Activated CD4-positive, alpha-beta T cell treated with anti-CD3 and anti-CD28 coated beads, Interleukin-2, Interleukin-4, amounts not matched to agents 100 ng/mL and 50 ng/mL, durations not matched to agents 16 hours and 8 hours (primary cell): ENCODE measurements at places on chromosomes 2 and 18.
A peak's percentile ranks its signal among the peaks of the same experiment; 100 is the strongest.

GRCh38 chr18:11785444-11786055 lies 65.7 kb upstream of the CHMP1B start:
- no peak for DNase-seq

DNA sequence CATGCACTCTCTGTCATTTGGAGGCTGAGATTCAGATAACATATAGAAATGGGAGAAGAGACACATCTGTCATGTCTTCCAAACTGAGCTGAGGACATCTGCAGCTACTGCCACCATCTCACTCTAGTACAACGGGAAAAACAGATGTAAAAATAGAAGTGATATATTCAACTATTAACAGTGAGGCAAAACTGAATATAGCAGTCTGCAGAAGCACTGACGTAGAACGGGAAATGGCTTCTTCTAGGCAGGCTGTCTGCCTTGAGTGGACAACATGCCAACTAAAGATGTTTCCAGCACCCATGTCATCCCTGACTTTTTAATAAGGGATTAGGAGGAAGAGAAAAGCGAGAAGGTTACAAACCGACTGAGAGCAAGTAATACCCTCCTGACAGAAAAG lies 51.6 kb downstream of the MRPL33 start:
- DNase-seq: no peak

DNA sequence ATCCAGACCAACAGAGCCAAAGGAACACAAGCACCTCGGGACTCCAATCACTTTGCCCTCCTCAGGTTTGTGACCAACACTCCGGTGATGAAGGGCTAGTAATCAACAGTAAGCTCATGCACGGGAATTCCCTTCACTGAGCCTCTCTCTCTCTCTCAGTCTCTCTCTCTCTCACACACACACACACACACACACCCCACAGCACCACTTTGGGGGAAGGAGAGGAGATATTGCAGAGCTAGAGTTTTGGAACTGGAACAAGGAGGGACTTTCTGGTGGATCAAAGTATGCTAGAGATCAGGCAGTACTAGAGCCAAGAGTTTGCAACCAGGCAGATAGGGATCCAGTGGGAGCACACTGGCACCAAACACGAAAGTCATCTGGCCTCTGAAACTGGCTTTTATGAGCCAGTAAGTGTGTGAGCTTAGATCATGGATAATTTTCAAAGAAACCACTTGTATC lies 98.7 kb downstream of the ANKRD44 start:
- peak; percentile 46 for DNase-seq

DNA sequence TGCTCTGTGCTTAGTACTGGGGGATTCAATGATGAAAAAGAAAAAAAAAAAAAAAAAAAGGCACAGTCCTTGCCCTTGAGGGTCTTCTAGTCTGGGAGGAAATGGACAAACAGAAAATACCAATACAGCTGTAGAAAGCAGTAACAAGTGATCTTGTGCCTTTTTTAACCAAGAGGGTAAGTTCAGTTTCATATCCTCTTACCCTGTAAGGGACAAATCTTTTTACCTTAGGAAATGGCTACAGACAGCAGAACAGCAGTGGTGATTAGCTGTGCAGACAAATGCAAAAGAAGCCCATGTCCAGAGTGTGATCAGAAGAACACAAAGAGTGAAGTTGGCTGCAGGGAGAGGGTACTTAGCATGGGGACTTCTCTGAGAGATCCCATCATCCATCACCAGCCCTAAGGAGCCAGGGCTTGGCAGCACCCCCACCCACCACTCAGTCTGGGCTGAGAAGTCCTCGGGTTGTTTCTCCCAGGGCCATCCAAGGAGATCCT lies 102.9 kb downstream of the ALPK2 start:
- DNase-seq: no peak

DNA sequence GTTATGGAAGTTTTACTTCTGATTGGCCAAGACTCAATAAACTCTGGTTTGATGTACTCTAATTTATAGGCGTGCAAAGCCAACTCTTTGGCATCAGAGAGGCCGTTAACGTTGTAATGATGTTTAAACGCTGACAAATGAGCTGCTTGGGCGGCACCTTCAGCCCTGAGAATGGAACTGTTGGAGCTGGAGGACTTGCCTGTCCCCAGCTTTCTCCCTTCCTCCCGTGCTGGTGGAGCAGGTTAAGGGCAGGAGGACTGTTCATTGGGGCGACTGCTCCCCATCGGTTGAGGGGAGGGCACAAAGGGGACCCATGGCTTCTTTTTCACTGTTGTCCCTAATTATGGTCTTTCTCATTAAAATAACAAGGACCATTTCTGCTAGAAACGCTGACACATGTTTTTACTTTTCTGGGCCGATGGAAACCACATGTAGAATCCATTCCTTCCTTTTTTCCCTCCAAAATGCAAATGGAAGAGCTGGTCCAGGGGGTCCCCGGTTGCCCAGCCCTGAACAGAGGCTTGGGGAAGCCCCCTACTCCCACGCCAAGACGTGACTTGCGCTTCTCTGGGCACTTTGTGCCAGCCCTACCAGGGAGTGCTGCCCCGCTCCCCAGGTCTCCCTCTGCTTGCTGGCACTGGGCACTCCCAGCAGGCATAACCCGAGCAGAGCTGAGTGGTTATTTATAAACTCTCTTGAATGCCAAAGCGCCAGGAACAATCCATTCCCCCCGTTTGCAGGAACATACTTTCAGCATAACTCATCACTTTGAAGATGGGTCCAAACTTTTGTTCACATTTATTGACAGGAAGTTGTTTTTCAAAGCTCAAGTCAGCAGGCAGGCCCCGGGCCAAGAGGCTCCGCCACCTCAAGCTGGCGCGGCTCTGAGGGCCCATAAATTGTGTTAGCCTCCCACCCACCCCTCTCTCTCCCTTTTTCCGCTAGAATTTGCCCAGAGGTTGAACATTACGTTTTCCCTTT lies 170.1 kb downstream of the ASB1 start:
- no peak for DNase-seq

DNA sequence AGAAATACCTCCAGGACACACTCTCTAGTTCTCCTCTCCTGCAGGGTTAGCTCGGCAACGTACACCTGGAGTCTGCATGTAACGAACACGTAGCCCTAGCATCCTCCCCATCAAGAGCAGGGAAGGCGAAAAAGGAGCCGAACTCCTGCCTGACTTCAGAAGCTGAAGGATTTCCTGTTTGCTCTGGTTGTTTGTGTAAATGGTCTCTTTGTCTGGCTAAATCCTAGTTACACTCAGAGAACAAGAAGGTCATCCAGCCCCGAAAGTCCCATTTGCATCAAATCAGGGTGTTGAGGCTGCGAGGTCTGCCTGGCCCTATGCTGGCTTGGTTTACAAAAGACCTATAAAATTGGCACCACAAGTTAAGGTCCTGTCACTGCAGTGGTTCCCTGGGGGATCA lies 66.4 kb upstream of the POMC start:
- no peak for DNase-seq

- DNase-seq: no peak
These were observed 83.9 kb downstream of the PTH2R start for GRCh38 chr2:208490492-208490891.

GRCh38 chr2:19114754-19115231 lies 243.6 kb downstream of the OSR1 start:
- no peak for DNase-seq

- DNase-seq: no peak
These were observed 66.5 kb downstream of the STK39 start for GRCh38 chr2:168180914-168181313.

DNA sequence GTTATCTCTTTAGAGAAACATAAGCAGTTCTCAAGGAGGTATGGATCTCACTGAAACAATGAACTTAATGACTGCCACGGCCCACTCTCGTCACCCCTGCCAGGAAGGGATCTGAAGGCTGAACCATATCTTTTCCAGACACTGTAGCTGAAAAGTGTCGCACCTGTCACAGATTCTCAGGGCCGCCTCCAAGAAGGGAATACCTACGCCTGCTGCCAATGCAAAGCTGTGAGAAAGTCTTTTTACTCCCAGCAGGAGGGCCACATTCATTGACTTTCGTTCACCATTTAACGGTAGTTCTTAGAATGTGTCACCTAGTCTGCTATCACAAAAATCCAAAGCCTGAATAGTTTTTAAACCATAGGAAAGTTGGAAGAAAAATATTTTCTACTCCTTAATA lies 66.7 kb upstream of the SH3BP4 start:
- no peak for DNase-seq

DNA sequence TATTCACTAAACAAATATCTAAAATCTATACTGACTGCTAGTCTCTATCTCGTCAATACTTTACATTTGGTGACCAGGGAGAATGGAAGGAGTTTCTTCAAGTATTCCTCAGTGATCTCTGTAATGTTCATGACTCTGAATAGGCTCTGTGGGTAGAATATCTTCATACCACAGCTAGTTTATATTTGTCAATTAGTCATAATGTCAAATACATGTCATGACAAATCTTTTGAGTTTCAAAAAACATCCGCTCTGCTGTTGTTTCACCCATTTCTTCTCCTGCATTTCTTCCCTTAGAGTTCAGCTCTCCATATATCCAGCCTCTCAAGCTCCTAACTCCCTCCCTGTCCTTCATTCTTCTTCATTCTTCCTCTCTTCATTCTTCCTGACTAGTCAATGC lies 206.5 kb upstream of the FANCL start:
- no peak for DNase-seq

DNA sequence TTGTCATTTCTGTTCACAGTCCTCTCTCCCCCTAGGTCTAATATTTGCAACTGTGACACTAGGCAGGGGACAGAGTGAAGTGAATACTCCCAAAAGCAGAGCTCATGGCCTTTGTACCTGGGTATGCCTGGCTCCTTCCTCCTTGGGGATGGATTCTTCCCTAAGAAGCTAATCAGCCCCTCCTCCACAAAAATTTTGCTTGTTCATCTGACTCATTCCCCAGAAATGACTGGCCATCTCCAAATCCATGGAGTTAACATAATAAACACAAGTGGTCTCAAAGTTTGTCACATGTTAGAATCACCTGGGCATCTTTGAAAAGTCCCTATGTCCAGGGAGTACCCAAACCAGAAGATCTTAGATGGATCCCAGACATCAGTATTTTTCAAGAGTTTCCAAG lies 65.3 kb downstream of the SUCLG1 start:
- DNase-seq: no peak

DNA sequence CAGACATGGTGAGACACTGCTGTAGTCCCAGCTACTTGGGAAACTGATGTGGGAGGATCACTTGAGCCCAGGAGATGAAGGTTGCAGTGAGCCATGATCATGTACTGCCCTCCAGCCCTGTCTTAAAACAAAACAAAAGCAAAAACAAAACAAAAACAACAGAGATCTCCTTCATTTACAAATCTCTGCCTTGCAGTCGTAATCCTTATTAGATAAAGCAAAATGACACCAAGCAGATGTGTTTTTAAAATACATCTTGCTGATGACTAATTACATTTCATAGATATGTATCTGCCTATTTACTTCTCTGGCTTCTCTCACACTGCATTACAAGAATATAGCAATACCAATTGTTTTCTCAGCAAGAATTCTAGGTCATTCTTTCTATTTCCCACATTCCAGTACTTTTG lies 22.8 kb downstream of the NFE2L2 start:
- DNase-seq: no peak

- DNase-seq: no peak
These were observed 284.7 kb upstream of the CWC22 start for GRCh38 chr2:180291552-180292421.

DNA sequence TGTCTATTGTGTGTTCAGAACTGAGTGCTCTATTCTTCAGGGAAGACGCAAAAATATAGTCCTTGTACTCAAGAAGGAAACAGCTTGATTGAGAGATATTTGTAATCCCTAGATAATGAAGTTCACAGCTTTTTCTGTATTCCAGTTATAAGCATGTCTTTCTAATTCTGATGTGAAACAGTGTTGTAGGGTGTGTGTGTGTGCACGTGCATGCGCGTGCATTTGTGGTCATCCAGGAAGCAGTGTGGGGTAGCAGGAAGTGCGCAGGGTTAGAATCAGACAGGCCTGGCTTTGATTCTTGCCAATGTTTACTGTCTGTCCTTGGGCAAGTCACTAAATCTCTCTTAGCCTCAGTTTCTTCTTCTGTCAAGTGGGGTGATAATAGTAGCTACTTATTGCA lies 87.9 kb downstream of the NPAS2 start:
- no peak for DNase-seq

- DNase-seq: peak; percentile 18
These were observed 283.1 kb upstream of the CHAC2 start for GRCh38 chr2:53484531-53484930.

GRCh38 chr2:129396980-129397599 lies 582.4 kb upstream of the RAB6C start:
- peak; percentile 10 for DNase-seq

DNA sequence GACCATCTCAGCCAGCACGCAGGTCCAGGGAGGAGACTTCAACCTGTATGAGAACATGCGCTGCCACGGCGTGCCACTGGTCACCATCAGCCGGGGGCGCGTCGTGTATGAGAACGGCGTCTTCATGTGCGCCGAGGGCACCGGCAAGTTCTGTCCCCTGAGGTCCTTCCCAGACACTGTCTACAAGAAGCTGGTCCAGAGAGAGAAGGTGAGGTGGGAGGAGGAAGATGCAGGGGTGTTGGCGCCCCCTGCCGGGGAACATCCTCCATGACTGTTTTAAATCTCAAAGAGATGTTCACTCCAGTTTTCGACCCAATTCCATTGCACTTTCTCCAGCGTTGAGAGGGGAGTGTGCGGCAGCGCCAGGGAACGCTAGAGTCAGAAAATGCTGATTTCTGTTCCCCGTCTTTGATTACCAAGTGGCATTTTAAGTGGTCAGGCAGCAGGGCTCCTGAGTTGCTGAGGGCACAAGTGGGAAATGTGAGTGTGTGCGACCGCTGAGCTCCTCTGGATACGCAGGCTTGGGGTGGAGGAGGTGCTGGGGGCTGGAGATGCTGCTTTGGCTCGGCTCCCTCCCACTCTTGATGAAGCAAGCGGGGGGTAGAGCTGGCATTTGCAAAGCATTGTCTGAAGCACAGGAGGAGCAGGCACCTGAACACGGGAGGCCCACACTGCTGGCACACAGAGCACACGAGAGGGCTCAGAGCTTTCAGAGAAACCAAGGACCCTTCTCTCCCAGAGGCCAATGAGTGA lies 27.7 kb upstream of the MAPRE3 start:
- DNase-seq: peak; percentile 66

DNA sequence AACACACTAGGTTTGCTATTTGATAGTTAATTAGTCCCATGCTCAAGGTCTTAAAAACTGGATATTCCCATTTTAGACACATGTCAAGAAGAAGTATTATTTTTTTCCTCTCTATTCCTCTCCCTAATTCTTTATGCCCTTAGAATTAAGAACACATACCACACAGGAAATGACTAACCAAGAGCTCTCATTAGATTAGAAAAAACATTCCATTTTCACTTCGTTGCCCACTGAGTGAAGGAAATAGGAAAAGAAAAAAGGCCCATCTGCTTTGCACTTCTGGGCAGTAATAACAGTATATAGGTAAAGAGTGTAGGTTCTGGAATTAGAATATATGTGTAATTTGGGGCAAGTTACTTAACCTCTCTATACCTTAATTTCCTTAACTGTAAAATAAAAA lies 26.9 kb downstream of the ACADL start:
- DNase-seq: no peak
